ENCODE measurements at places on chromosomes 4 and X.

DNA sequence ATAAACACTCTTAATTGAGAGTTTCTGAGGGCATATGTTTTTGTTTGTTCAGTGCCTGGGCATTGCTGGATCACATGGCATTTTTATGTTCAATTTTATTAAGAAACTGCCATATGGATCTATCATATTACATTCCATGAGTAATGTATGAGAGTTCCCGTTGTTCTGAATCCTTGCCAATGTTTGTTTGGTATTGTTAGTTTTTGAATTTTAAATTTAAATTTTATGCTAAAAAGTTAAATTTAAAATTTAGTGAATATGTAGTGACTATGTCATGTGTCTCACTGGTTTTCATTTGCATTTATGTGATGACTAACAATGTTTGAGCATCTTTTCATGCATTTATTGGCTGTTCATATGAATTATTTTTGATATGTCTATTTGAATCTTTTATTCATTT lies 54.8 kb upstream of the GEMIN8 start:
- no peak overlapping the region for H3K4me3 ChIP-seq
- DNase-seq, result no peak
- no peaks in the 10 kb centered on the region for H3K27me3 ChIP-seq
- H3K4me1 ChIP-seq, result no peaks in the 10 kb centered on the region
- H3K27ac ChIP-seq, result no peak overlapping the region
- H3K36me3 ChIP-seq, result no peaks in the 10 kb centered on the region

GRCh38 chrX:17278961-17279360 lies 96.0 kb upstream of the NHS start:
- no peaks in the 10 kb centered on the region for H3K27me3 ChIP-seq
- H3K4me3 ChIP-seq, result no peak overlapping the region
- DNase-seq, result no peak

DNA sequence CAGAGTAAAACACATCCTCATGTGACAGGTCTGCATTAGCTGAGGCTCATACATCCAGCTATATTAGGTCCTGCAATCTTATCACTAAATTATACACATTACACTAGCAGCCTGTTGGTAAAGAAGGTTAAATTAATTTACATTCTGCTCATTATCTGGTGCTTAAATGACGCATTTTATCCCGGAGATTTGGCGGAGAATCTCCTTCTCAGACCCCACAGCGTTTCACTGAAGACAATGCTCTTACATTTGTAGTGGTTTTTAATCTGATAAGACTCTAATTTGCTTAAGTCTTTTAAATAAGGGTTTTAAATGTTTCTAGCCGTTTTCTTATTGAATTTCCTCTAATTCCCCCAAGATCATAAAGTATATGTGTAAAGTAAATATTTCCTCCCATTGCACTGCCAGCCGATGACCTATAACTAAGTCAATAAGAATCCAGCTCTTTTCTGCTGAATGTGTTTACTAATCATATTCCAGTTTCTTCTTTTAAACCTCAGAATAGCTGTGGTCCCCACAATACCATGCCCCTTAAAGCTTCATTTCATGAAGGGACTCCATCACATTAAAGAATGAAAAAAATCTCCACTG lies 2.1 kb upstream of the PITX2 start:
- H3K27ac ChIP-seq, result no peak overlapping the region
- peaks cover 33% of the 10 kb centered on the region for H3K4me1 ChIP-seq
- no peak overlapping the region for H3K4me3 ChIP-seq
- DNase-seq, result no peak
- H3K36me3 ChIP-seq, result no peaks in the 10 kb centered on the region

DNA sequence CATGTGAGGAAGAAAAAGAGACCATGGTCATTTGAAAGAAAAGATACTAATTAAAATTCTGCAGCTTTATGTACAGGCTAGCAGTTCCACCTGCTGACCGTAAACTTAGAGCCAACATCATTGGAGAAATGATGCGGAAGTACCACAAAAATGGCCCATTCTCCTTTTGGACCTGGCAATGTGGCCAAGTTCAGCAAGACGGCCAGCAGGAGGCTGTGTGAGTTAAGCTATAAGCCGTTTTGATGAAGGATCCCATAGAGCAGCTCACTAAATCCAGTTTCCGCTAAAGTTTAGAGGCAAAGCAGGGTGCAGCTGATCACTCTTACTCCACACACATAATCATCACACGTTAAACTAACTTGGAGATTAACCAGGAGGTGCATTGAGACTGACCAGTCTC lies 133.8 kb downstream of the LDB2 start:
- H3K4me1 ChIP-seq, result peaks cover 11% of the 10 kb centered on the region
- no peak overlapping the region for H3K4me3 ChIP-seq
- H3K27me3 ChIP-seq, result no peaks in the 10 kb centered on the region
- no peak for DNase-seq

DNA sequence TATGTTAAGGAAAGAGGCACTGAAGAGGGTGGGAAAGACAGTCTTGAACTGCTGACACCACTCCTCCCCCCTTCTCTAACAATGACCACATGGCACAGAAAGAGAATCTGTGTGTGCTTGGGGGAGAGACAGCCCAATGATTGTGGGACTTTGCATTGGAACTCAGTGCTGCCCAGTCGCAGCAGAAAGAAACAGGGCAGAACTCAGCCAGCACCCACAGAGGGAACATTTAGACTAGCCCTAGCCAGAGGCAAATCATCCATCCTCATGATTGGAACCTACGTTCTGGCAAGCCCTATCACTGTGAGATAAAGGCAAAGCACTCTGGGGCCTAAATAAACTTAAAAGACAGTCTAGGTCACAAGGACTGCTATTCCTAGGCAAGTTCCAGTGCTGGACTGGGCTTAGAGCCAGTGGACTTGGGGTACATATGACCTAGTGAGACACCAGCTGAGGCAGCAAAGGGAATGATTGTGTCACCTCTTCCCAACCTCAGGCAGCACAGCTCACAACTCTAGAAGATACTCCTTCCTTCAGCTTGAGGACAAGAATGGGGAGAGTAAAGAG lies 132.8 kb upstream of the S100G start:
- no peaks in the 10 kb centered on the region for H3K4me1 ChIP-seq
- H3K36me3 ChIP-seq, result no peaks in the 10 kb centered on the region

DNA sequence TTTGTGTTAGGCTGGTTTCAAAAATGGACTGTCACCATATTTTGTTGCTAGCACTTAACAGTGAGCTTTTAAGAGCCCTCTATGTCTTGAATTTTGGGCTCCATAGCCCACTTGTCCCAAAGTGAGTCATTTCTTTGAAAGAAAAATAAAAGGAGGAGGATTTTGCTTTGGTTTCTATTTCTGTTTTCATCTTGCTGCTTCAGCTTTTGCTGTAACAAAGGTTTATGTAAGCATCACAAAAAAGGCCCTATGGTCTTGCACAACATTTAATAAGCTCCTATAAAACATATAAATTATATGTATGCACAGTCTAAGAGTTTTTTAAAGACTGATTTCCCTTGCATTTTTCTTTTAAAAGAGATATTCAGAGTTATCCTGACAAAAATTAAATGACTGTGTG lies 105.2 kb downstream of the PHOX2B start:
- peaks cover 30% of the 10 kb centered on the region for H3K36me3 ChIP-seq
- H3K4me1 ChIP-seq, result peaks cover 49% of the 10 kb centered on the region
- no peak overlapping the region for H3K27ac ChIP-seq

DNA sequence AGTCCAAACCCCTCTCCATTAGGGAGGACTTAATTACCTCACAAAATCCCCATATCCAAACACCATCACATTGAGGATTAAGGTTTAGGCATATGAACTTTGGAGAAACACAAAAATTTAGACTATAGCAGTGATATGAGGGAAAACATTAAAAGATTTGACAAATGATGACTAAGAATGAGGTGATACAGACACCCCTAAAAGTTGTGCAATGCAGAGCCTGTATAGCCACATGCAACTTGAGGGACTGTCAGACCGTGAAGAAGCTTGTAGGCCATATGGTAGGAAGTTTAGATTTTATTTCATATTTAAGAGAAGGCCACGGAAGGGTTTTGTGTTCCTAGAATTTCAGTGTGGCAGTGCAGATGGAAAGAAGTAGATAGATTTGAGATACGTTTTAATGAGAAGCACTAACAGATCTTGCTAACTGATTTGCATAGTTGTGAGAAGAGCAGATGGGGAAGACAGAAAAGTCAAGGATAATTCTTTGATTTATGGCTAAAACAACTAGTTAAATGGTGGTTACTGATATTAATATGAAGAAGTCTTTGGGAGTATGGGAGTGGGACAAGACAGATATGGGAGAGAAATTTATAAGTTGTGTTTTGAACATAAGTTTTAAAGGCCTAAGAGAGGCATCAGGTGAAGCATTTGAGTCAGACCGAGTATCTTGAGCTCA lies 5.5 kb upstream of the FIP1L1 start:
- H3K27me3 ChIP-seq, result peaks cover 49% of the 10 kb centered on the region
- H3K4me3 ChIP-seq, result no peak overlapping the region
- H3K4me1 ChIP-seq, result peaks cover 3% of the 10 kb centered on the region
- no peak overlapping the region for H3K27ac ChIP-seq
- DNase-seq, result no peak
- H3K36me3 ChIP-seq, result no peaks in the 10 kb centered on the region

DNA sequence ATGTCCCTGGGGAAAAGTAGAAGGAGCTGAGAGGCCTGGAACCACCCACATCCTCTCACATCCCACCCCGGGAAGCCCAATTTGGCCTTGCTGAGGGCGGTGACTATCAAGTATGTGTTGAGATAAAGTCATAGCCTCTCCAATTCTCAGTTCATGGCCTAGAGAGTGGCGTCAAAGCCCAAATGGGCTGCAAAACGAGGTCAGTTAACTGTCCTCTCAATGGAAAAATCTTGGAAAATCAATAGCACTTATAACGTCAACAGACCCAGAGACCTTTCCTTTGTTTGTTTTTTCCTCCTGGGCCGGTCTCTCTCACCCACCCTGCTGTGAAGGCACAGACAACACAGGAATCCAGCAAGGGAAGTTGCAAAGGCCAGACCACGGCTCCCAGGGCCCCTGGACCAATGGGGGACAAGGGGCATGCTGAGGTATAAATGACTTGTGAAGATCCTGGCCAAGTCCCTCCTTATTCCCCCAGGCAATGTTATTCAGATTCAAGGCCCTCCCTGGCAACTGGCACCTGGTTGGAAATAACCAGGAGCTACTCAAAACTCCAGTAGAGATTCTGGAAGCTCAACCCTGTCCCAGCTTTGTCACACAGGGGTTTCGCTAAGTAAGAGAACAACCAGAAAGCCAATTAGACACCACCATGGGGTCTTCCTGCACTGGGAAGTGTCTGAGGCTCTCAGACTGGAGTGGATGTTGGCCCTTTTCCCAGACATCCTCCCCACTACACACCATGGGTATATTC lies 38.6 kb downstream of the TSC22D3 start:
- no peak overlapping the region for H3K4me3 ChIP-seq
- no peaks in the 10 kb centered on the region for H3K27me3 ChIP-seq
- H3K36me3 ChIP-seq, result no peaks in the 10 kb centered on the region
- H3K27ac ChIP-seq, result peak overlapping the region; percentile 80

DNA sequence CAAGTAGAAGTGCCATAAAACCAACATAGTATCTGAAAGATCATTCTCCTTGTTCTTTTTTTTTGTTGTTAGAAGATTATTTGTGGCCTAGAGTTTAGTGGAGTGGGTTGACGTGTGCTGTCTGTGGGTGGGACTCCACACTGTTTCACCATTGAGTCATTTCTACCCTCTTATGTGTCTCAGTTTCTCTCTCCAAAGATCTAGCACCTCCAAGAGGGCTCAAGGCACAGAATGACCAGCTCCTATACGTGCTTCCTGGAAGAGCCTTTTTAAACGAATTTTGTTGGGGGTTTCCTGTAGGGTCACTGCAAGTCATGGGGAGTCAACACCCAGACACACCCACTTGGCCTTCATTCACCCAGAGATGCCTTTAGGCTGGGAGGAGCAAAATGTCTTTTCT lies 150.1 kb downstream of the KLF8 start:
- DNase-seq, result no peak
- H3K27me3 ChIP-seq, result no peaks in the 10 kb centered on the region
- no peak overlapping the region for H3K27ac ChIP-seq
- H3K4me1 ChIP-seq, result no peaks in the 10 kb centered on the region
- H3K4me3 ChIP-seq, result no peak overlapping the region

DNA sequence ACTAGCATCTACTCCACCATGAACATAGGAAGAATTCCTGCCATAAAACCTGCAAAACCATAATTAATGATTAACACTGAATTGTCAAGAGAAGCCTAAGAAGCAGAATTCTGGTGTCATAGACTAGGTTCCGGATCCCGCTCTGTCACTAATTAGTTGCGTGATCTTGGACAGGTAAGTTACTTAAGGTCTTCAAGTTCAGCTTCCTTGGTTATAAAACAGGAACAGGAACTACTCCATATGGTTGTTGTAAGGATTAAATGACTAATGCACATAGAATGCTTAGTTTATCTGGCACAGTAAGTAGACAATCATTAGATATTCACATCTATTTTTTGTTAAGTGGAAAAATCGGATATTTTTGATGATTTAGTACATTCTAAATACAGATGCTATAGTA lies 14.3 kb downstream of the G3BP2 start:
- peaks cover 41% of the 10 kb centered on the region for H3K4me1 ChIP-seq
- H3K27me3 ChIP-seq, result no peaks in the 10 kb centered on the region
- no peak overlapping the region for H3K27ac ChIP-seq
- peaks cover 59% of the 10 kb centered on the region for H3K36me3 ChIP-seq
- no peak overlapping the region for H3K4me3 ChIP-seq
- no peak for DNase-seq

DNA sequence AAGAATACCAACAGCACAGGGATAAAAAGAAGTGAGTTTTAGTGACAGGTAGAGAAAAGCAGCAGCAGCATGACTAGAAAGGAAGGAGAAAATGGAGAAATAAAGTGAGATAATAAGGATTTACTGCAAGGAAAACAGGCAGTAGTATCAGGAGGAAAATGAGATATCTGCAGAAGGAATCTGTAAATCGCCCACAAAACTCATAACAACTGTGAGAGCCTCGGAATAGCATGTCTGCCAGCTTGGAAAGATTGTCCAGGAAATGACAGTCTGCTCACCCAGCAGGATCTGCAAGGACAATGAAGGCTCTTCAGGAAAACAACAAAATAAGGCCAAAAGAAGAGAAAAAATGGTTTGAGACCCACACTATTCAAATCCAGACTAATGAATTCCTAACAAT lies 47.4 kb downstream of the CXXC4 start:
- H3K27me3 ChIP-seq, result no peaks in the 10 kb centered on the region
- no peak for DNase-seq
- no peak overlapping the region for H3K27ac ChIP-seq
- H3K4me1 ChIP-seq, result no peaks in the 10 kb centered on the region

- no peaks in the 10 kb centered on the region for H3K4me1 ChIP-seq
- H3K27me3 ChIP-seq, result no peaks in the 10 kb centered on the region
- H3K4me3 ChIP-seq, result no peak overlapping the region
These were observed 88.6 kb upstream of the MAD2L1 start for GRCh38 chr4:120155287-120155686.

DNA sequence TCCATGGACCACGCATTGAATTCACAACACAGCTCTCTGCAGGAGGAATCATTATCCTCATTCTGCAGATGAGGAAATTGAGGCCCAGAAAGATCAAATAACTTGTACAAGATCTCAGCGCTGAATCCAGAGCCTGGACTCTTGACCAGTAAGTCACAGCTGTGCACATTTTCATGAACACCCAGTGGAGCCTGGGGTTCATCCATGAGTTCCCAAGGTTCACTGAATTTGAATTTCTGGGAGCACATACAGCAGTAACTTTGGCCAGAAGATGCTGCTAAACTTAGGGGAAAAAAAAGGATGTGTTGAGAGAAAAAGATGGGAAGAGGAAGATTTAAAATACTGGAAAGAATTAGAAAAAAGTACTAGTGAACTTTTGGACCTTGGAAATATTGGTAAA lies 218.7 kb upstream of the PPARGC1A start:
- H3K36me3 ChIP-seq, result no peaks in the 10 kb centered on the region
- H3K4me3 ChIP-seq, result no peak overlapping the region
- H3K27me3 ChIP-seq, result no peaks in the 10 kb centered on the region
- peaks cover 20% of the 10 kb centered on the region for H3K4me1 ChIP-seq

- no peak for DNase-seq
- H3K4me1 ChIP-seq, result no peaks in the 10 kb centered on the region
- no peak overlapping the region for H3K4me3 ChIP-seq
- H3K27me3 ChIP-seq, result no peaks in the 10 kb centered on the region
These were observed 467.0 kb downstream of the PPARGC1A start for GRCh38 chr4:23422878-23423277.

Data from left ventricle myocardium inferior (tissue), 1 donor.